Fibroblast of lung (primary cell): ENCODE measurements at places on chromosomes 16 and 17.

DNA sequence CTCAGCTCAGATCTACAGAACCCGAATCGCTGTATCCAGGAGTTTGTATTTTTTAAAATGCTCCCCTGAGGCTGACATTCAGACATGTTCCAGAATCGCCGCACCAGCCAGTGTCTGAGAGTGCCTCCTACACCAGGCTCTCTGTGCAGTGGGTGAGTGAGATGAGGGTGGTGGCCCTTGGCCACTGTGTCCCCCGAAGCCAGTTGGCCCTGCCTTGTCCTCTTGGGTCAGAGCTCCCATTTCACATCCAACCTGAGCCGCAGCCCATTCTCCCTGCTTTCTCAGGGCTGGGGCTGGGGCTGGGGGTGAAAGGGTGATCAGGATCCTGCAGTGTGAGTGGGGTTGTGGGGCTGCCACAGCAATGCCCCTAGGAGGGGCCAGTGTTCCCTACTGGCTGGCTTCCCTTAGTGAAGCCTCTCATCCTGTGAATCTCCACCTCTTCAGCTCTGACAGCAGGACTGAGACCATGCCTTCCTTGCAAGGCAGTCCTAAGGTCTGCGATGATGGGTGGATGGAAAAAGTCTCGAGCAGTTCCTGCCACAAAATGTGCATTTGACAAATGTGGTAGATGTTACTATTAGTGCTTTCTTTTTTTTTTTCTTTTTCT lies 12.9 kb upstream of the MYCBPAP start:
- DNase-seq: no peak

- DNase-seq: no peak
These were observed 6.4 kb downstream of the NECAB2 start for GRCh38 chr16:83974475-83974874.

GRCh38 chr16:20214401-20214800 lies 112.9 kb downstream of the GP2 start:
- DNase-seq: no peak

GRCh38 chr16:68452176-68452575 lies 3.9 kb upstream of the SMPD3 start:
- DNase-seq: peak; percentile 14

DNA sequence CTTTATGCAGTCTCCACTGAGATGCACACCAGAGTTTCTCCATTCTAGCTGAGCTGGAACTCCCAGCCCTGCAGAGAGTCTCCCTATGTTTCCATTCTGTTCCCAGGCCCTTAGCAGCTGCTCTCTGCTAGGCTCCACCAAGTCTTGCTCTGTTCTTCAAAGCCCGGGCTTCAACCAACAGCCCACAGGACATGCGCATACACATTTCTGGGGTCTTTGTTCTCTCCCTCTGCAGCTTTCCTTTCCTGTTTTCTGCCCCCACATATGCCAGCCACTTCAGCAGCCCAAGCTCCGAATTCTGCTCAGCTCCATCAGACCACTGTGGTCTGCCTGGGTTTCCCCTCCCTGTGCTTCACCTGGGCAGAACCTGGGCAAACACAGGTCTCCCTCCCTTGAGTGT lies 205.9 kb downstream of the CBLN1 start:
- no peak for DNase-seq
